ENCODE measurements at places on chromosomes 3 and 15.

DNA sequence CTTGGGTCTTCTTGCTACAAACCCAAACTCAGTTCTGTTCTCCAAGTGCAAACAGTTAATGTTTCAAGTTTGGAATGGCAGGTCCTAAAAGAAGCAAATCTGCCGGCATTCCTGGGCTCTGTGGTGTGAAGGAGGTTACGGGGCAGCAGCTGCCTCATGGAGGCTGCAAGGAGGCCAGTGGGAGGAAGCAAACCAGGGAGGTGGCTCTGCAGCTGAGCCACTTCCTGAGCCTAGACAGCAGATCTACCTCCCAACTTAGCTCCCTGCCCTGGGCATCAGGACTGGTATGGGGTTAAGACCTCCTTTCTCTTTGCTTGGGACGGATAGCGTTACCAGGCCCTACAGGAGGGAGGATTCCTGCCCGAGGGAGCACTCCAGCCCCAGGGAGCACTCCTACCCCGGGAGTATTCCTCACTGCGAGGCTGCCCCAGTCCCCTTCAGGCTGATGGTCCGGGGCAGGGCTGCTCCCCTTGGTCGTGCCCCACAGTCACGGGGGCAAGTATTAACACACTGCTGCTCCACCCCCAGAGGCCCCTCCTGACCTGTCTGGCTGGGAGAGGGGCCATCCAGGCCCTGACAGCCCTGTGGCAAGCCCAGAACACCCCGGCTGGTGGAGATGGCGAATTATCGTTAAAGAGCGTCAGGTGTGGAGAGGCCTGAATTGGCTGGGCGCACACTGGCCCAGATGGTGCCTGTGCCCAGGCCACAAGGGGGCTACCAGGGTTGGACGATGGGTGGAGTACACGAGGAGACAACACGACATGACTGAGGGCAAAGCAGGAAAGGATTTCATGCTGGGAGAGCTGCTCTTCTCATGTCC, 129.9 kb downstream of the ATP10A start:
- ATAC-seq, result no peak

- ATAC-seq, result no peak
Observed at GRCh38 chr3:99111235-99111634, 209.7 kb upstream of the DCBLD2 start.

- peak; percentile 58 for ATAC-seq
Observed at GRCh38 chr15:70584838-70585706, 178.3 kb downstream of the UACA start.

GRCh38 chr3:51799879-51800749, 21.1 kb upstream of the IQCF6 start:
- ATAC-seq, result peak; percentile 85

DNA sequence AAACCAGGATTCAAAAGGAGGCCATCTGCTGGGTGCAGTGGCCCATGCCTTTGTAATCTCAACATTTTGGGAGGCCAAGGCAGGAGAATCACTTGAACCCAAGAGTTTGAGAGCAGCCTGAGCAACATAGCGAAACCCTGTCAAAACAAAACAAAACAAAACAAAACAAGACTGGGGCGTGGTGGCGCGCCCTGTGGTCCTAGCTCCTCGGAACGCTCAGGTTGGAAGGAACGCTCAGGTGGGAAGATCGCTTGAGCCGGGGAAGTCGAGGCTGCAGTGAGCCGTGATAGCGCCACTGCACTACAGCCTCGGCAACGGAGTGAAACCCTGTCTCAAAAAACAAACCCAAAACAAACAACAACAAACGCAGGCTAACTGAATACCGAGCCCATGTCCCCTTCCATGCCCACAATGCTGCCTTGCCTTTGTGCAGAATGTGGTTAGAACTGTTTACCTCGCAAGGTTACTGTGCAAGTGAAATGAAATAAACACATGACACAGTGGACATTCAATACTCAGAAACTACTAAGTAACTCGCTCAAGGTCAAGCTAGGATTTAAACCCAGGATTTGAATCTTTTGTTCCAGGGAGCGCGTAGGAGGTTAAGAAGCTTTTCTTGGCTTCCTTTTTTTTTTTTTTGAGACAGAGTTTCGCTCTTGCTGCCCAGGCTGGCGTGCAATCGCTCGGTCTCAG, 766 bp upstream of the EMC4 start:
- ATAC-seq, result peak; percentile 55

- no peak for ATAC-seq
Observed at GRCh38 chr3:186192823-186193222, 83.9 kb upstream of the ETV5 start.

GRCh38 chr3:138452436-138452835, 18.0 kb downstream of the ESYT3 start:
- no peak for ATAC-seq

DNA sequence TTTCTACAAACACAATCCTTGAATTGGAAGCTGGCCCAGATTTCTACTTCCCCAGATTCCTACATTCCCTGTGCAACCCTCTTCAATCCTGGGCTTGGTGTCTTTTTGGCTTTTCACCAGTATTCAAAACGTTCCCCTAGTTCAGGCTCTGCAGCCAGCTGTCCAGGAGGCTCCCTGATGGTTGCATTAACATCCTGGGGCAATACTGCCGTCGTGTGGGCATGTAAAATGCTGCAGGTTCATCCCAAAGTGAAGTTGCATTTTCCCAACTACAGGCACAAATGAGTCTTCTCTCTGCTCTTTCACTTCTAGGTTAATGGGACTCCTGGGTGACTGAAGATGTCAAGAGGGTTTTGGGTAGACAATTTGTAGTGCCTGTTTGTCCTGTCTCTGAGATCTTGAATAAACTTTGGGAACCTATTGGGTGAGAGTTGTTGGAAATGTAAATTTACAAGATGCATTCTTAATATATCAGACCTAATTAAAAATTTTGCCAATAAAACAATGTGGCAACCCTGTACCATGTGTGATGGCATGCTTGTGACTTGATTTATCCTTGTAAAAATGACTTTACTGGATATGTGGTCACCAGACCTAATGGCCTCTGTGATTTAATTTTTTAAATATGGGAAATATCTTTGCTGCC, 28.6 kb downstream of the SOX14 start:
- ATAC-seq, result peak; percentile 49

- ATAC-seq, result no peak
Observed at GRCh38 chr3:167989066-167989465, 106.7 kb downstream of the GOLIM4 start.

DNA sequence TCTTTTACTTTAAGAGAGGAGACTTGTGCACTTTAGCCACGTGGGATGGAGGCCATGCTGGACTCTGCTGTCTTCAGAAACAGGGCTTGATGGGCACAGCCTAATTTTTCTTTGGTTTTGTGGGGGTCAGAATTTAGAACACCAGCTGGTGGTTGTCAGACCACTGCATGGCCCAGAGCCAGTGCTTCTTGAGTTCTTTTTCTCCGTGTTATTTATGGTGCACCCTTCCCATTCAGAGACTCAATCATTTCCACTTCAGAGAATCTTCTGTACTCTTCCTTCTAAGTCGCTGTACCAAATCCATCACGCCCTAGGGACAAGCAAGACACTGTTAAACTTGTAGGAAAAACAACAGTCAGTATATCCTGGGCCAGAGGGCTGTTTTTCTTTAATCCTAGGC, 20.1 kb downstream of the PRR23A start:
- no peak for ATAC-seq

- ATAC-seq, result peak; percentile 34
Observed at GRCh38 chr3:50444213-50444612, 59.2 kb downstream of the CACNA2D2 start.
